Stimulated activated naive CD4-positive, alpha-beta T cell treated with Interleukin-2 at 50 U/mL for 16 hours (primary cell): ENCODE measurements at places on chromosomes 12 and 14.
A peak's percentile ranks its signal among the peaks of the same experiment; 100 is the strongest.

GRCh38 chr12:51525518-51525917 lies 65.5 kb upstream of the SCN8A start:
- no peak for DNase-seq

DNA sequence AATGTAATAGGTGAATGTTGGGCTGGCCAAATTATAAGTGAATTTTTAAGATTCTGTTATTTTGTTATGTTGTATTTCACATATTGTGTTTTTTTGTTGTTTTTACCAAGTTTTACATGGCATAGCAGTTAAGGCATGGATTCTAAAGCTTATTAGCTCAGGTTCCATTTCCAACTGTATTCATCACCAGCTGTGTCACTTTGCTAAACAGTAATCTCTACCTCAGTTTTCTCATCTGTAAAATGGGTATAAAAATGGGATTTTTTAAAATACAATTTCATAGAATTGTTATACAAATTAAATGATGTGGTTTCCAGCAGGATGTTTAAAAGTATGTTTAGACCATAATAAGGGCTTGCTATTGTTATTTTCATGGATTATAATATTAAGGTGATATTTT lies 512.2 kb downstream of the SLC16A7 start:
- no peak for DNase-seq

DNA sequence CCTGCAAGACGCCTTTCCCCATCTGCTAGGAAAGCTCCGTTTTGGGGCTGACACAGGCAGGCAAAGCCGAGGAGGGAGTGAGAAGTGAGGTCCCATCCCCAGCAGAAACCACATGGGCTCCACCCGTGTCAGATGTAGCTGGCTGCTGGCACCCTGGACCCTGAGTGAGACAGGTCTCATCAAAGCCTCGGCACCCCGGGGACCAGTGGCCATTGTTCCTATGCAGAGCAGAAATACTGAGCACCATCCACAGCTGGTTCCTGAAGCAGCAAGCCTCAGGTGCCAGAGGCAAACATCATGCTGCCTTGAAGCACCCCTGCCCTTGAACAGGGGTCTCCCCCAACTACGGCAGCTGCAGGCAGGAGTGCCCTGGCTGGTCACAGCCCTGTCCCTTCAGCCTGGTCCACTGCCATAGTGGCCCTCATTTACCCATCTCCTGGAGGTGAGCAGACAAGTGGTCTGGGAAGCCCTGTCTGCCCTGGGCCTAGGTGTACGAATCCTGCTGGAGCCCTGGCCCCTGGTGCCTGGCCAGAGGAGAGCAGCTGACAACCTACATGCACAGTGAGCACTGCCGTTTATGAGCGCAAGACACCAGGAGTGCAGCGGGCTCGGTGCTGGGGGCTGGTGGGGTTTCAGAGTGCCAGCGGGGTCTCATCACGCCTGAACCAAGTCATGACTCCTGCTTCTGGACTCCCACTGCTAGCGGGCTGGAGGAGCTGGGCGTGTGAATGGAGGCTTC lies 289.8 kb upstream of the RTL1 start:
- DNase-seq, result no peak

GRCh38 chr12:74321381-74321780 lies 216.3 kb upstream of the ATXN7L3B start:
- no peak for DNase-seq

GRCh38 chr14:56002876-56003625 lies 115.2 kb upstream of the PELI2 start:
- peak; percentile 31 for DNase-seq

DNA sequence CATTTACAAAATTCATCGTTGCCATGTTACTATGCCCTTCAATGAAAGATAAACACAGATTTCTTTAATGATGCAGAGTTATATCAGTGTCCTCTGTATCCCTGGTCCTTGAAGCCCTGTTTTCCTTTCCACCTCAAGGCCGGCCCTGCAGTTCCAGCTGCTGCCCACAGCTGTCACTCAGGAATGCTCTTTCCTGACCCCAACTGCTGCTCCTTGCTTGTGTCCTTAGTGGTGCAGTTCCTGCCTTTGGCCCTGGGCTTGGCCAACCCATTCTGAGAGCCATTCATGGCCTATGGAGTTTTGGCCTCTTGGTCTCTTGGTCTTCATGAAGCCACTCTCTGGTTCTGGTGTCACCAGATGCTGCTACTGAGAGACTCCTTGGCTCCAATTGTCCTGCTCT lies 93.1 kb downstream of the GAS2L3 start:
- no peak for DNase-seq

- DNase-seq, result no peak
Observed at GRCh38 chr14:94460631-94461416, 8.2 kb upstream of the SERPINA11 start.

DNA sequence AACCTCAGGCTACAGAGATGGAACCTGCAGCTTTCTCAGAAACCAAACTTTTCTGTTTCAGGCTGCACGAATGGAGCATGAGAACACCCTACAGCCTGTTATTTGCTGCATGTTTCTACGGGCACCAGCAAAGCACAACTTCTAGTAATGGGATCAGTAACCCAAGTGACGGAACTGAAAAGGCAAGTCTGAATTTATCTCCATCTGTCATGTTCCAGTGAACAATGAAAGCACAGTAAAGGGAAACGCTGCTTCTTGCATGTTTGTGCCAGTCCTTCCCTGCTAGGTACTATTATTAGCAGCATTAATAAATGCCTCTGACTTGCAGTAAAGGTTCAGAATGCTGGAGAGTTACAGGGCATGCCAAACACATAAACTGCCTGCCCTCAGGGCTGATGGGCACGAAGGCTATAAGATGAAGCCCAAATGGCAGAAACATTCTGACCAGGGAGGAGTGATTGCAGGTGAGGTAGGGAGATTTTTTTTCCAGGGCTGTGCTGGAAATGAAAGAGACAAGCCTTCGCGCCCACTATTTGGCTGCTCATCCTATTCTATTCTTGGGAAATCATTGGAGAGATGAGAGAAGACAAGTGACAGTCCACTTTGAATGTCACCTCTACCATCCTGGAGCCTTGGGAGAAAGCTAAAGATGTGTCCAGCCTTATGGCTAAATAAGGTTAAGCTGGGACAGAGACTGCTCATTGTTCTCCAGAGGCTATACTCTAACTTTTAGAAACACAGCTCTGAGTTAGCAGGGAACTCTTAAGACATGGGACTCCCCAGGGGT lies 100.4 kb upstream of the PLXNC1 start:
- no peak for DNase-seq
